M059J (cell line): ENCODE measurements at places on chromosomes 11 and 22. TPM values are rescaled to one million over a fixed set of nuclear protein-coding genes. Genes with fewer than 3 reads are reported as not detected.
A peak's percentile ranks its signal among the peaks of the same experiment; 100 is the strongest.

DNA sequence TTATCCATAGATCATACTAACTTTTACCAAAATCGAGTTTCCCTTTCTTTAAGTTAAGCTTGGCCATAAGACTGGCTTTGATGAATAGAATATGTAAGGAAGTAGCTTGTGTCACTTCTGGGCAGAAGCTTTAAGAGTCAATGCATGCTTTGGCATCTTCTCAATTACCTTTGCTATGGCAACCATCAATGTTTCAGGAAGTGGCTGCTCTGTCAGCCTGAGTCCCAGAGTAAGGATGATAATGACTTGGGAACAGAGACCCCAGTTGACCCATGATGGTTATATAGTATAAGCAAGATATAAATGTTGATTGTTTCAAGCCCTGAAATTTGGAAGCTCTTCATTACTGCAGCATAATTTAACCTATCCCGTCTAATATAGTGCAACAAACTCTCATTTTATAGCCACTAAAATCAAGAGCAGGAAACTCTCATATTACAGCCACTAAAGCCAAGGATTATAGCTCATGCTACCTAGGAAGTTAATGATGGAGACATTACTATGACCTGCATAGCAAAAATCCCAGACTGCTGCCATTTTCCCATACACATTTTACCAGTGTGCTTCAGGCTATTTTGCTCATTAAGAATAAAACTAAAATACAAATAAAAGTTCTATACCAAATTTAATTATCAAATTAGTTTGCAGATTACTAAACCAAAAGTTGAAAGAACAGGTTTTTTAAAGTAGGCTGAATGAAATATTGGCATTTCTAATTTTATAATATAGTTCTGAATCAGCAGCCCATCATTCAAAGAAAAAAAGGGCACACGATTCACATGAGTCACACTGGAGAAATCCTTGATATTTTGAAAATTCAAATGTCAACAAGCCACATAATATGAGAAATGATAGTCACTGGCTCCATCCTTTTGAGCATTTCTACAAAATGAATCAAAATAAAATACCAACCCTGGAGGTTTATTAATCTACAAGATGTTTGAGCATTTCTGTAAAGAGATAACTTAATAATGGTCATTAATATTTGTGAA, 23.8 kb downstream of the FSHB start:
- DNase-seq, result peak; percentile 3

DNA sequence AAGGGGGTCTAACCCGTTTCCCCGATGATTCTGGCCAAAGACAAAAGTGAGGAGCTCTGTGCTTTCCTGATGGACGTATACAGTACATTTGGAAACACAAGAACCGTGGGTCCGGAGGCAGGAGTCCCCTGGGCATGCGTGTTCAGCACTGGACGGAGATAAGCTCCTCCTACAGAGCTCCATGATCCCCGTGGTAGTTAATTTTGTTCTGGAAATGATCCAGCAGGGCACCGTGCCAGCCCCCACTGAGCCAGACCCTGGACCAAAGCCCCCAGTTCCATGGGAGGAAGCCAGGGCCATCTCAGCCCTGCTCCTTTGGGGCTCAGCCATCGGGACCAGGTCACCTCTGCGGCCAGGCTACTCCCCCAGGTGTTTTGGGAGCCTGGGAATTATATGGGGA, 83.3 kb downstream of the TRMU start:
- DNase-seq, result no peak

DNA sequence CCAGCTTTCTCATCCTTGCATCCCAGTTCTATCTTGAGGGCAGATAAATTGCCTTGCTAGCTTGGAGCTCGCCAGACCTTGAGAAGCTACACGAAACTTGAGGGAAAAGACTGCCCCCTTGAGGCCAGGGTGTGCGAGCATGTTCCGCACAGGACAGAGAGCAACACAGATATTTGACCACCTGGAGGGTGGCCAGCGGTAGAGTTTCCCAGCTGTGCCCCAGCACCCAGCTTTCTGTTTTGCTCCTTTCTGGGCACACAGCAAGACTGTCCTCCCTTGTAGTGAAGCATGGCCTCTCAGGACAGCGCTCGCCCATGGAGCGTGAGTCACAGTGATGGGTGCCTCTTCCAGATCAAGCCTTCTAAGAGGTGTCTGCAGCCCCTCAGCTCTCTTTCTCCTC, 23.5 kb downstream of the SPATA19 start:
- DNase-seq, result peak; percentile 14

GRCh38 chr11:65773784-65774411, 6.9 kb downstream of the AP5B1 start:
- no peak for DNase-seq

DNA sequence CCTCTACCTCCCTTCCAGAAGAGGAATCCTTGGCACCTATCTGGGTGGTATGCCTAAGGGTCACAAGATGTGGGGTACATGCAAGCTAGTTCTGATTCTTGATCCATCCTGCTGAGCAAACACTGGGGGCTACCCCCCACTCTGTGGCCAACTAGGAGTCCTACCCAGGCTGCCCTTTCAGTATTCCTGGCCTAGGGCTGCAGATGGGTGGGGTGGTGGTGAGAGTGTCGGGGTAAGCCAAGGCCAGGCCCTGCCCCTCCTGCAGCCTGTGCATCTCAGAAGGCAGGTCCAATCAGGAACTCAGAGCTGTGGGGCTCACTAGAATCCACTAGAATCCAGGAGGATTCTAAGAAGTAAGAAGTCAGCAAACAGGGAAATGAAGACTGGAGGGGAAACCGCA, 10.9 kb downstream of the SSH3 start:
- no peak for DNase-seq

GRCh38 chr22:24090581-24090980, 79.5 kb downstream of the CABIN1 start:
- DNase-seq, result no peak

- peak; percentile 19 for DNase-seq
These were observed 12.0 kb upstream of the PAX6 start for GRCh38 chr11:31822927-31823643.

Gene CDK2AP2
- 63.8 and 71.7 TPM in 2 replicates for total RNA-seq

Gene OLFML1
- 0.07 and 0.32 TPM in 2 replicates for total RNA-seq

Gene TMPRSS6
- total RNA-seq, result not detected in 2 replicates

Gene MYRF
- 4.3 and 5.0 TPM in 2 replicates for total RNA-seq

Gene APOA4
- total RNA-seq, result not detected in 2 replicates
